ENCODE measurements at places on chromosomes 7 and 10. TPM values are rescaled to one million over a fixed set of nuclear protein-coding genes. Genes with fewer than 3 reads are reported as not detected.
A peak's percentile ranks its signal among the peaks of the same experiment; 100 is the strongest.

The NODAL gene
- total RNA-seq, result not detected

The PHKG1 gene
- 8.9 TPM for total RNA-seq

- no peak for DNase-seq
These were observed 117.4 kb downstream of the TES start for GRCh38 chr7:116327752-116328151.

DNA sequence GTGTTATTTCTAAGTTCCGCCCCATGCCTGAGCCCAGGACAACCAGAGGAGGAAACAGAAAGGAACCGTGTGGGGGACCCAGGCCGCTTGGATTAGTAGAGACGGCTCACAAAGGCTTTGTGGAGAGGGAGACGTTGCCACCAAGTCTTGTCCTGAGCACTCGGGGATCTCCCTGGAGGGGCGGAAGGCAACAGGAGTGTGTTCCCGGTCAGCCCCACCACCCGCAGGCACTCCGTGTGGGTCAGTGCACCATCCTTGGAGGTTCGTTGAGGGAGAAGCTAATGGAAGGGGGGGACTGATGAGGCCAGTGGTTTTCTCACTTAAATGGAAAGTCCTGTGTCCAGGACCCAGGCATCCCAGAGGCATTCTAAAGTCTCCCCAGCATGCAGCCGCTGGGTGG, 26.7 kb upstream of the EN2 start:
- DNase-seq, result no peak

- peak; percentile 48 for DNase-seq
These were observed 81.2 kb upstream of the UCN3 start for GRCh38 chr10:5283305-5284158.

DNA sequence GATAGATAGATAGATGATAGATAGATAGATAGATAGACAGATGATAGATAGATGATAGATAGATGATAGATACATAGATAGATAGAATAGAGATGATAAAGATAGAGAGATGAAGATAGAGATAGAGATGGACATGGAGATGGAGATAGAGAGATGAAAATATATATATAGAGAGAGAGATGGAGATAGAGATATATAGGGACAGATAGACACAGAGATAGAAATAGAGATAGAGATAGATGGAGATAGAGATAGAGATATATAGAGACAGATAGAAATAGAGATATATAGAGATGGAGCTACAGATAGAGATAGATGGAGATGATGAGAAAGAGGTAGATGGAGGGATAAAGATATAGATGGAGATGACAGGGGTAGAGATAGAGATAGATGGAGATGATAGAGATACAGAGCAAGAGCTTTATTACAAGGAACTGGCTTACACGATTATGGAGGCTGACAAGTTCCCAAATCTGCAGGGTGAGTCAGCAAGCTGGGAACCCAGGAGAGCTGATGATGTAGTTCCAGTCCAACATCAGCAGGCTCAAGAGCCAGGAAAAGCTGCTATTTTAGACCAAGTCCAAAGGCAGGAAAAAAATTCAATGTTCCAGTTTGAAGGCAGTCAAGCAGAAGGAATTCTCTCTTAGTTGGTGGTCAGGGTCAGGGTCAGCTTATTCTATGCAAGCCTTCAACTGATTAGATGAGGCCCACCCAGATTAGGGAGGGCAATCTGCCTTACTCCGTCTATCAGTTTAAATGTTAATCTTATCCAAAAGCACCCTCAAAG, 37.1 kb downstream of the CAV1 start:
- no peak for DNase-seq

- DNase-seq, result no peak
These were observed 83.9 kb downstream of the OSBPL3 start for GRCh38 chr7:24896031-24896501.

- DNase-seq, result peak; percentile 37
These were observed 12.2 kb downstream of the PLAC9 start for GRCh38 chr10:80144696-80145131.
